Liver (tissue), 10 donors: ENCODE measurements at places on chromosomes 2 and 18. TPM values are rescaled to one million over a fixed set of nuclear protein-coding genes. Genes with fewer than 3 reads are reported as not detected.

The TMEM178A gene
- total RNA-seq: 0.42 TPM

DNA sequence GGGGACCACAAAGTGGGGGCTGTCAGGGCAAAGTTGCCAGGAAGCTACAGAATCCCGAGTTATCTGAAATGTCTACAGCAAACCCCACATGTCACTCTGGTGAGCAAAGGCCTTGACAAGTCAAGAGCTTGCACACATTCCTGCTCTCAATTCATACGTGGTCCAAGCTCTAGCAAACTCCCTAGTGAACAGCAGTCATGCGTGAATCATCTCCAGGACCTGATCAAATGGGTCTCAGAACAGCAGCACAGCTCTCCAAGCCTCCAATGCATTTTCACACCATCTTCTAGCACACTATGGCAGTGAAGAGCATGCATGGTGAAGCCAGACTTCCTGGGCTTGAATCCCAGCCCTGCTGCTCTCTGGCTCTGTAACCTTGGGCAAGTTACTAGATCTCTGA, 68.5 kb downstream of the MYO5B start:
- no peak overlapping the region for H3K4me3 ChIP-seq

The CHRNA1 gene
- total RNA-seq: not detected

The RNPEPL1 gene
- total RNA-seq: 32.8 TPM

DNA sequence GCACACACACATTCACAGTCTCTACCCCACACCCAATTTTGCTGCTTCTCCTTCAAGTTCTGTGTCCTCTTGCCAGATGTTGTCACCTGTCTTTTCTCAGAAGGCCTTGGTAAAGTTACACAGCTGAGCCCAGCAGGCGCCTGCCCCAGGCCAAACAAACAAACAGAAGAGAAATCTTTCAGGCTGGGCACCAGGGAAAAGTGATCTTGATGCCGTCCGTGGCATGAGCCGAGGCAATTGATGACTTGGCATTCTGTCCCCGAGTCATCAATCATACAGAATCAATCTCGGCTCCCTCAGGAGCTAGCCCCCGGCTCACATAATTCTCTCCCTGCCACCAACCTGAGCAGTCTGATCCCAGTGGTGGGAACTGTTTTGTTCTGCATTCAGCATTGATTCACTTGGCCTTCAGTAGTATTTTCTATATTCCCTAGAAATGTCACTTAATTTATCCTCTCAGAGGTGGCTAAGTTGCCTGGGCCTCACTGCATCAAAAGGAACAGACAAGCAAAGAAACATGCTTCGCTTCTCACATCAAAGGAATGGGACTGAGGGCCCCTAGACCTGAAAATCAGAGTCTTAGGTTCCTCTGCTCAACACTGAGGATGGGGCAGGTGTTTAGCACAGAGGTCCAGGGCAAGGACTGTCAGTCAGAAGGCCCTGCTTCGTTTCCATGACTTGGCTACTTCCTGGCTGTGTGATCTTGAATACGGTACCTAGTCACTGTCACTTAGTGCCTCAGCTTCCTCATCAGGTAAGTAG, 278.8 kb upstream of the CELF4 start:
- H3K4me3 ChIP-seq: no peak overlapping the region
- H3K36me3 ChIP-seq: no peaks in the 10 kb centered on the region
- no peak overlapping the region for H3K27ac ChIP-seq
- H3K4me1 ChIP-seq: no peaks in the 10 kb centered on the region

DNA sequence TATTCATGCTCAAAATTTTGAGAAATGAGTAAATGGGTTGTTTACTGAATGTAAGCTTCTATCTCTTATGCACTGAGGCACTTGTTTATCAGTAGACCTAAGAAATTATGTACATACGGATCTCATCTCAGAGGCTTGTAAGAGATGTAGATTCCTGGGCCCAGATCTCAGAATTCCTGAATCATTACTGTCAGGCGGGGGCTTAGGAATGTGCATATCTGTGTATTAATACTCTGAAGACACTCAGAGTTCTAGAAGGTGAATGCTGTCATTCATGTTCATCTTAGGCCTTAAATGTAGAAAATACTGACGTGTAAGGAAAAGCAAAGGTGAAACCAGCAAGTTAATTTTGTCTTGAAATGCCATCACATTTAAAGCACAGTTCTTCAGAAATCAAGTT, 169.6 kb downstream of the FMNL2 start:
- no peaks in the 10 kb centered on the region for H3K27me3 ChIP-seq
- no peak overlapping the region for H3K4me3 ChIP-seq
- no peaks in the 10 kb centered on the region for H3K4me1 ChIP-seq
- DNase-seq: no peak
- no peaks in the 10 kb centered on the region for H3K36me3 ChIP-seq
- H3K27ac ChIP-seq: no peak overlapping the region

DNA sequence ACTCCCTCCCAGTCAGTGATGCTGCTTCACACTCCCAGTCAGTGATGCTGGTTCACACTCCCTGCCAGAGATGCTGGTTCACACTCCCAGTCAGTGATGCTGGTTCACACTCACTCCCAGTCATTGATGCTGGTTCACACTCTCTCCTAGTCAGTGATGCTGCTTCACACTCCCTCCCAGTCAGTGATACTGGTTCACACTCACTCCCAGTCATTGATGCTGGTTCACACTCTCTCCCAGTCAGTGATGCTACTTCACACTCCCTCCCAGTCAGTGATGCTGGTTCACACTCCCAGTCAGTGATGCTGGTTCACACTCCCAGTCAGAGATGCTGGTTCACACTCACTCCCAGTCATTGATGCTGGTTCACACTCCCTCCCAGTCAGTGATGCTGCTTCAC, 34.3 kb upstream of the KCNG2 start:
- no peaks in the 10 kb centered on the region for H3K36me3 ChIP-seq
- no peaks in the 10 kb centered on the region for H3K4me1 ChIP-seq
- H3K27ac ChIP-seq: no peak overlapping the region
- H3K27me3 ChIP-seq: no peaks in the 10 kb centered on the region
- DNase-seq: no peak
- no peak overlapping the region for H3K4me3 ChIP-seq

DNA sequence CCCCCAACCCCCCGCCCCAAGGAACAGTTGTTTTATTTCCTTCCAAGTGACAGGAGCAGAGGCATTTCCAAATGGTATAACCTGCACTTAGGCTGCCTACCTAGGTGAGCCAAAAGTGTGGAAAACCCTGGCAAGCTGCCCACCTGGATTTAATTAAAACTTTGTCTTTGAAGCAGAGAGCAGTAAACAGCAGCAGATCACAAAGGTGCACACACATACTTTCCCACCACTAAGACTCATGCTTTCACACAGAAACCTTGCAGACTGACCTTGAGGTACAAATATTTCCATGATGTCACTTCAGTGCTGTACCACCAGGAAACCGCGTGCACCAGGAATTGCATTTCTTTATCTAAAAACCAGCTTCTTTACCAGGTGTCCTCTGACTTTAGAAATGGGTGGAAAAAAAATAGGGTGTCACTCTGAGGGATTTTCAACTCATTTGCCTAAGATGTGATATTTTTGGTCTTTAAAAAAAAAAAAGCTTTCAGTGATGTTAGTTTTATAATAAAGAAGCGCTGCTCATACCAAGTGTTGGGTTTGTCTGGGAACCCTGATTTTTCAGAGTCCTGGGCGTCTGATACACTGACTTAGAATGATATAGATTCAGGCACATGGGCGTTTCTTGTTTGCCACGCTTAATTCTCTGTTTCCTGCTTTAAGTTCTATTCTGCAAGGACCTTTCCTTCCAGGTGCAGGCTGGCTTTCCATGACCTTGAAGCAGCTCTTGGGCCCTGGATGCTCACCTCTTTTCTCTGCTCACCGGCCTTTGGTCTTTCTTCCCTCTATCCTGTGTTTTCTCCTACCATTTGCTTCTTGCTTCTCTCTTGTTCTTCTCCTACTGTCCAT, 70.7 kb upstream of the BCL2L11 start:
- H3K27ac ChIP-seq: no peak overlapping the region
- H3K27me3 ChIP-seq: no peaks in the 10 kb centered on the region
- H3K4me1 ChIP-seq: no peaks in the 10 kb centered on the region
- H3K4me3 ChIP-seq: no peak overlapping the region
- no peak for DNase-seq
- no peaks in the 10 kb centered on the region for H3K36me3 ChIP-seq
